ENCODE measurements at places on chromosomes 4 and X.

DNA sequence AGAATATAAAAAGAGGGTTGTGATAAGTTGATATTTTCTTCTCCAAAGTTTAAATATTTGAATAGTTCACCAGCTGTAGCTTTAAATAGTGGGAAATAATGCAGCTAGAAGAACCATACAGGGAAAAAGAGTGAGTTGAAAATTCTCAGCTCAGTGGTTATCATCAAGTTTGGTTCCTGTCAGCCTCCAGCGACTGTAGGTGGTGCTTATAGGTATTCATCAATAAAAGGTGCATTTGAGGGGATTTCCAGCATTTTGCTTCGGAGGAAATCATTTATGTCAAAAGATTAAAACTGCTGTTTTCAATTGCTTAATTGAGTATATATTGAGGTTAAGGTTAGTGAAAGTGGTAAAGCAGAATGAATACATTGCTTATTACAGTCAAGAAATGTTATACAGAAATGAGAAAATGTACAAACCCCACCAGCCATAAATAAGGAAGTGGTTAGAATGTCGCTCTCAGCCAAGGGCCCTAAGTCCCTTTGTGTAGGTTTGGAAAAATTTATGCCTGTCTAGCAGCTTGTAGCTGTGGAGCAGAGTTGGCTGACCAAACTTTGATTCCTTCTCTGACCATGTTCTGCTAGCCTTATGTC lies 532.9 kb upstream of the FTHL17 start:
- no peak for DNase-seq

GRCh38 chr4:86508436-86508835 lies 85.7 kb upstream of the PTPN13 start:
- DNase-seq, result peak; percentile 62

GRCh38 chr4:25993395-25994185 lies 79.6 kb downstream of the SMIM20 start:
- no peak for DNase-seq

DNA sequence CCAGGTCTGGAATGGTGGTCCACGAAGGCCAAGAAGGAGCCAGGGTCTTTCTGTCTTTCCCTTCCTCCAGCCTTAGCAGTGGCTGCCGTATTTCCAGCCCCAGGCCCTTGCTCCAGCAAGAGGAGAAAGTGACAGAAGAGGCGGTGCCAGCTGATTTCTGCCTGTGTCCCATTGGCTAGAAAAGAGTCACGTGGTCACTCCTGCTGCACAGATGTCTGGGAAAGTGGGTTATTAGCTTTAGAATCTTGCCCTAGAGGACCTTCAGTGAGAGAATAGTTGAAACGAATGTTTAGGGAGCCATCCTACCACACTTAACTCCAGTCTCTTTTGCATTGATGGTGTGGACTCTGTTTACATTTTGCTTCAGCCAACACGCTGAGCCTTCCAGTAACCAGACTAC lies 99.3 kb upstream of the BCOR start:
- DNase-seq, result no peak

GRCh38 chr4:166838975-166839614 lies 395.2 kb downstream of the SPOCK3 start:
- DNase-seq, result no peak

- no peak for DNase-seq
Measured at GRCh38 chr4:88080626-88081025, 73.2 kb downstream of the PKD2 start.

DNA sequence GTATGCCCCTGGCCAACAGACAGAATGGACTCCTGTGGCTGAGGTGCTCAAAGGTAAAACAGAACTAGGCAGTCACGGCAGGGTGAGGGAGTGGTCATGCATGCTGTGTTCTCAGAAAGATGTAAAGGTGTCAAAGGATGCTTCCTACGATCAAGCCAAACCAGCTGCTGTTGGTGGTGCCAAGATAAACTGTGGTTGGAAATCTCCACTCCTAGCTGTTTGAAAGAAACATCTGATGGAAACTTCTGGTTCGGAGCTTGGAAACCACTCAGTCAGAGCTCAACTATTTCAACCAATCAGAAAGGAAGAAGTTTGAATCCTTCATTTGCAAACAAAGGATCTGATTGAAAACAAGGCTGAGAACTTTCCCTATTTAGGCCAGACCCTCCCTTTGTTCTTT lies 68.5 kb upstream of the DDX60 start:
- no peak for DNase-seq

DNA sequence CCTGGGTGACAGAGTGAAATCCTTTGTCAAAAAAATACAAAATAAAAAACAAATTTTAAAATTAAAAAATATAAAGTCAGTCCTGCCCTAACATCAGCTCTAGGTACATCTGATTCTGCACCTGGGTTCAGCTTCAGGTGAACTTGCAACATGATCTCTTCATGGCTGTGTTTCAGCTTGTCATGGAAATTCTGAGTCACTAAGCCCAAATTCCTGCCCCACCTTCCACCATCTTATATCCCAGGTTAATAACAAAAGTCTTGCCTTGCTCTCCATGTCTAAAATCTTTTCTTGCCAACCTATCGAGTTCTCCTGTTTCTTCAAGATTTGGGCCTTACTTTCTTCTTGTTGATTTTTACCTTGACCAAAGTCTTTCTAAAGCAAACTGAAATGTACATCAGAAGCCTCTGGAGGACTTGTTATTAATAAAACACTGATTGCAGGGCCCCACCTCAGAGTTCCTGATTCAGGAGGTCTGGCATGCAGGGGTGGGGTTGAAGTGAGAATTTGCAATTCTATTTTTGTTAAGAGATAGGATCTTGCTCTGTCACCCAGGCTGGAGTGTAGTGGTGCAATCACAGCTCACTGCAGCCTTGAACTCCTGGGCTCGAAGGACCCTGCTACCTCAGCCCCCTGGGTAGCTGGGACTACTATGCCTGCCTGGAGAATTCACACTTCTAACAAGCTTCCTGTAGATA lies 125.8 kb upstream of the VCX3A start:
- no peak for DNase-seq

- no peak for DNase-seq
Measured at GRCh38 chr4:136390824-136391223, 1141.5 kb downstream of the PCDH18 start.

DNA sequence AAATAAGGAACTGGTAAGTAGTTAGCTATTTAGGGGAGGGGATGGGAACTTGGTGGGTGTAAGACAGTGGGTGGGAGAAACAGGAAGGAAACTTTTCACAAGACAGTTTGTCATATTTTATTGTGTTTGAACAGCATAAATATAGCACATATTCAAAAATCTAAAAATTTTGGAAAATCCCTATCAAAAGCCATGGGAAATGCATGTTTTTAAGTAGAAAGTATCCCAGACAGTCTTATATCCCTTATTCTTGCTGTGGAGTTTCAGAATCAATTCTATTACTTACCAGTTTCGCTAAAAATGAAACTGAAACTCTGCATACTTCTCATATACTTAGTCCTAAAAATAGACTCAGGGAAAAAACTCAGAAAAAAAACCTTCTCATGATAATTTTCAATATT lies 22.3 kb upstream of the RASGEF1B start:
- peak; percentile 41 for DNase-seq

DNA sequence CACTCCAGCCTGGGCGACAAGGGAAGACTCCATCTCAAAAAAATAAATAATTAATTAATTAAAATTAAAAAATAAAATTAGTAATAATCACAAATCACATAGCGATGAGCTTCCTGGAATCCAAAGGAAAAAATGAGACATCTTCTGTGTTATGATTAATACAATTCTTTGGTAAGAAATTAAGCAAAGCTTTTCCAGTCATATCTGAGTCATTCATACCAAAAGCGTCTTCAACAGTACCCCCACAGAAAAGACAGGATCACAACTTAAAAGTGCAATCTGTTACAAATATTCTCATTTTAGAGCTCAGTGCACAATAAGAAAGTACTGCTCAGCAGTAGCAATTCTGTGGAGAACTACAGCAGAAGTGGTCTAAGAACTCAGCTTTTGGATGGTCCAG lies 168.5 kb upstream of the MXRA5 start:
- no peak for DNase-seq

DNA sequence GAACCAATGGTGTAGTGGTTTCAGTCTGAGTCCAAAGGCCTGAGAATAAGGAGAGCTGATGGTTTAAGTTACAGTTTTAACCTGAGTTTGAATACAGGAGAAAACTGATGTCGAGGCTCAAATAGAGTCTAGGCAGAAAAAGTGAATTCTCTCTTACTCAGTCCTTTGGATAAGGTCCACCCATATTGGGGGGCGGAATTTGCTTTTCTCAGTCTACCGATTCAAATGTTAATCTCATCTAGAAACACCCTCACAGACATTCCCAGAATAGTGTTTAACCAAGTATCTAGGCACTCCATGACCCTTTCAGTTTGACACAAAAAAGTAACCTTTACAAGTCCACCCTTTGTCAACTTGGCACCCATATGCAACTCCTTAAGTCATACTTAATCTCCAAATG lies 216.0 kb downstream of the GRID2 start:
- no peak for DNase-seq

DNA sequence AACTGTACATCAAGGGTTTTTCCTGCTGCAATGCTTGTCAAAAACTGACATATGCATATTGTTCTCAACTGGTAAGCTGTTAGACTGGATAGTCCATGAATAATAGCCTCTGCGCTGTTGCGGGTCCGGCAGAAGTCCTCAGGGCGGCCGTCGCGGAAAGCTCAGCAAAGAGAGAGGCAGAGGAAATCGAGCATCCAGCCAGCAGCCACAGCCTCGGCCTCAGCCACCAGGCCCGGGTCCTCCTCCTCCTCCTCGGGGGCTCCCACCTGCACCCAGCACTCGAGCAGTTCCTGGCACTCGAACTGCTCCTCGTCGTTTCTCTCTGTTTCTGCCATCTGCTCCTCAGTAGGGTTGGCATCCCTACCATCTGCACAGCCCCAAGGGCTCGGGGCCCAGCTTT lies 53.7 kb downstream of the UPRT start:
- DNase-seq, result no peak

DNA sequence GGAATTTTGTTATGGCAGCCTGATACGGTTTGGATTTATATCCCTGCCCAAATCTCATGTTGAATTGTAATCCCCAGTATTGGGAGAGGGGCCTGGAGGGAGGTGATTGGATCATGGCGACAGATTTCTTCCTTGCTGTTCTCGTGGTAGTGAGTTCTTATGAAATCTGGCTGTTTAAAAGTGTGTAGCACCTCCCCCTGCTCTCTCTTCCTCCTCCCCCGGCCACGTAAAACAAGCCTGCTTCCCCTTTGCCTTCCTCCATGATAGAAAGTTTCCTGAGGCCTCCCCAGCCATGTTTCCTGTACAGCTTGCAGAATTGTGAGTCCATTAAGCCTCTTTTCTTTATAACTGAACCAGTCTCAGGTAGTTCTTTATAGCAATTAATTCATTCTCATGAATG lies 37.9 kb downstream of the SUPT20HL2 start:
- DNase-seq, result no peak

DNA sequence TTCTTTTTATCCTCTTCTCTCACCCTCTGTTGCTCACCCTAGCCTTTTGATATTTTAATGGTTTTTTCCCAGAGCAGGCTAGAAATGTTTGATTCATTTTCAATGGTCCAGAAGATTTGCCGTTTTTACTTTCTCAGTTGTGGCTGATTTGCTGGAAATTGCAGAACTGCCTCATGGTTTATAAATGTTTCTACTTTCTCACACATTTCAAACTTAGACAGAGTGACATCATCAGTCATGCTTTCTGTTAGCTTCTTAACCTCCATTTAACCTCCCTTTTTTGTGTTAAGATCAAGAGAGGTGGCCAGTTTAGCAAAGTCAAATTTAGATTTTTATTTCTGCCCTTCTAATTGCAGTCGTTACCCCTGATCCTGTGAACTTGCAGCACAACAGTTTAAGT lies 8.7 kb downstream of the RXFP1 start:
- no peak for DNase-seq
